ENCODE measurements at places on chromosomes 2 and 18. TPM values are rescaled to one million over a fixed set of nuclear protein-coding genes. Genes with fewer than 3 reads are reported as not detected.

GRCh38 chr2:64918220-64918886, 70.8 kb upstream of the SLC1A4 start:
- DNase-seq, result no peak

The CHRNA1 gene
- total RNA-seq, result not detected

- no peak for DNase-seq
Observed at GRCh38 chr2:120577721-120578295, 157.9 kb upstream of the GLI2 start.

DNA sequence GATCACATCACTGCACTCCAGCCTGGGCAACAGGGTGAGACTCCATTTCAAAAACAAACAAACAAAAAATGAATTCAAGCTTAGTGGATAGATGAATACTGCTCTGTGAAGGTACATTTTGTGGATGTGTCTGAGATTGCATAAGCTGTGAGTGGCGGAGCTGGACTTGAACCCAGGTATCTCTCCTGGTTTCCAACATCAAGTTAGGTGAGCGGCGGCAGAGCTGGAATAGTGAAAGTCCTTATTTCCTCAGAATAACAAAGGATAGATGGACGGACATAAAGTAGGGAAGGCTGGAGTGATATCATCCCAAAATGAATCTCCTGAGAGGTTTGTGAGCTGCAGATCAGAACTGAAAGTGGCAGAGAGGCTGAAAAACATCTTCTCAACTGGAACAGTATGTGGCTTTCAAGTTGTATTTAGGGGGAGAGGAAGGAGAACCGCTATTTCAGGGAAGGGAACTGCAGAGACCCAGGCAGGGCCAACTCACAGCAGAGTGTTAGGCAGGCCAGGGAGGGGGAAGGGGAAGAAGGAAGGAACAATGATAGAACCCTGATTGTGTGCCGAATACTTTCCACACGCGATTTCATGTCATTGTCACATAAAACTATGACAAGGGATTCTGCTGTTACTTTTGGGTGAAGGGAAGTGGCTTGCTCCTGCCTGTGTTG, 106.2 kb downstream of the LPIN1 start:
- DNase-seq, result no peak

The LYG2 gene
- not detected for total RNA-seq

DNA sequence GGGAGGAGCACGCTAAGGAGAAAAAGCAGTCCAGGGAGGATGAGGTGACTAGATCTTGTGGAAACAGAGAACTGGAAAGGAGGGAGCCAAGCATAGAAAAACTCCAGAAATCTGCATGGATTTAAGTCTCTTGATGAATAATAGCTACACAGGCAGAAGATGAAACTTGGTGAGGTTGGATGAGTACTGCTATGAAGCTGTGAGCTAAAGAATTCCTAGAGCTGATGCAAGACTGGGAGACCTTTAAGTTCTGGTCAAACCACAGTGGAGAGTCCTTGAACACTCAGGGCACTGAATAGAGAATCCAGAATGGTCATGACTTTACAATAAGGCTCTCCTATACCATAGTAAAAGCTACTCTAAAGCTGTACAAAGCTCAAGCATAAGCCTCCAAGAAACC, 18.4 kb upstream of the PIEZO2 start:
- no peak for DNase-seq

- DNase-seq, result no peak
Observed at GRCh38 chr2:131056932-131057287, 36.4 kb downstream of the FAM168B start.

GRCh38 chr2:100106460-100106859, 35.9 kb downstream of the AFF3 start:
- DNase-seq, result no peak

GRCh38 chr2:51920509-51920908, 888.6 kb upstream of the NRXN1 start:
- no peak for DNase-seq

DNA sequence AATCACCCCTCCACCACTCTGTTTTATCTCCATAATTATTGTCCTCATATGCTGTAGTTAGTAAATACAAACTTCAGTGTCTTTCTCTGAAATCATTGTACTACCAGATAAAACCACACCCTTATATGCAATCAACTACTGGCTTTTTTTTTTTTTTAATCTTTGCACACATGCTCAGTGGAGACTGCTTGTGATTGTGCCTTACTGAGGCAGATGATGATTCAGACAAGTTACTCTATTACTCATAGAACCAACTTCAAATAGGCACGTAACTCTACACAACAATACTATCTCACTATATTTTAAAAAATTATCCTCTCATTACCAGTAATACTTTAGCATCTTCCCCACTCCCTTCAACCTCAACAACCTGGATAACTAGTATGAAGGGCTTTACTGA, 1278.4 kb upstream of the PIK3C3 start:
- no peak for DNase-seq

GRCh38 chr2:184624311-184624710, 26.0 kb downstream of the ZNF804A start:
- DNase-seq, result no peak

The CPO gene
- total RNA-seq, result not detected

DNA sequence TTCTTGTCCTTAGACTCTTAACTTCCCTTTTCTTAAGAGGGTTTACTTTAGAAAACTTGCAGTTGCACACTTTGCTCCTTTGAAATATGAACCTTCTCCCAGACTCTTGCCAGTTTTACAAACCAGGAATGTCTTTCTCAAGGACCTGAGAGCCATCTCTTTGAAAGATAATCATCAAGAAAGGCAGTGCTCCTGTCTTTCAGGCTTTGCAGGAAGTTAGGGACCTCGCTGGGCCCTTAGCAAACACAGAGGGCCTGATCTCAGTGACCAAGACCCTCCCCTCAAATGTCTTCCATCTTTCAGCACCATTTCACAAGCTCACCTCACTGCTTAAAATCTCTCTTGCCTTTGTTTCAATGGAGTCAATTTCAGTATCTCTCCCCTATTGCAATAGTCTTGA, 32.0 kb upstream of the NYAP2 start:
- DNase-seq, result no peak

GRCh38 chr2:37820471-37820986, 104.6 kb upstream of the RMDN2 start:
- no peak for DNase-seq

- no peak for DNase-seq
Observed at GRCh38 chr18:65788373-65788772, 37.6 kb downstream of the CDH7 start.

DNA sequence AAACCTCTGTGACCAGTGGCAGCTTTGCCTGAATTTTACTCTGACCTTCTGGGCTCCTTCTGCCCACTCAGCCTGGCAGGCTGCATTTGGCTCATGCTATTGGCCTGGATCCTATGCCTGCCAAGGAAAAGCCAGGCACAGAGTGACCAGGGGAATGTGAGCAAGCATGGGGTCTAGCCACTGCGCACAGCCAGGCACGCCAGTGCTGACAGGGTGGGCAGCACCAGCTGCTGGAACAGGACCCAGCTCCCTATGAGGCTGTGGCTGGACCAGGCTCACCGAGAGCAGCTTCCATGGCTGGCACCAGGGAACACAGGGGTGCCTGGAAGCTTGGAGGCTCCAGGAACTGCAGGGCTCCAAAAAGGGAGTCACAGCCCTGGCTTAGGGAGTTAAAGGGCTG, 311.5 kb upstream of the SYT4 start:
- DNase-seq, result no peak

The CDK5R2 gene
- total RNA-seq, result not detected

- no peak for DNase-seq
Observed at GRCh38 chr2:105080461-105080860, 42.6 kb downstream of the MRPS9 start.

DNA sequence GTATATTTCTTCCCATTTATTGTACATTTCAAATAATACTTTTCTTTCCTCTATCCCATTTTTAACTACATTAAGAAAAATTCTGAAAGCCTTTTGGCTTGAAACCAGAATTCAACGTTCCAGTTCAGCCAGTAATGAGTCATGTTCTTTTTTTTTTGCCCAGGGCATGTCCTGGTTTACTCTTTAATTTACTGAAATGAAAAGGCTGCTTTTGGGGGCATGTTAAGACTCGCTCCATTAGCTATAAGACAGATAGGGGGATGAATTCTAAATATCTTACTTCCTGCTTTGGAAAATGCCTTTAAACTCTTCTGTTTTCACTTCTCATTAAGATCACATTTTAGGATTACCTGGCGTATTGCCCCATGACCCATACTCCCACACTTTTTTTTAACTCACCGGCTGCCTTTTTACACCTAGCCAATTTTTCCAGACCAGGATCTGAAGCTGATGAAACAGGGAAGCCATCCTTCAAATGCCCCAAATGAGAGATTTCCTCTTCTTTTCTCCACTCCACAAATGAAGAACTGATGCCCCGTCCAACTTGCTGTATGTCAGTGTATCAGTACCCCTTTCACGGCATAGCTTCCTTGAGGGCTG, 585 bp downstream of the ABCA12 start:
- no peak for DNase-seq

The FBXO48 gene
- total RNA-seq, result 2.8 TPM
